H4 (cell line): ENCODE measurements at places on chromosomes 1 and 21.
A peak's percentile ranks its signal among the peaks of the same experiment; 100 is the strongest.

GRCh38 chr1:198156745-198157240 lies at the start of gene NEK7:
Gene NEK7, plus strand, starts transcription at chr1:198156998. Its CDS starts 75,583 bp downstream, at chr1:198232581.
- peak; percentile 75 for DNase-seq

DNA sequence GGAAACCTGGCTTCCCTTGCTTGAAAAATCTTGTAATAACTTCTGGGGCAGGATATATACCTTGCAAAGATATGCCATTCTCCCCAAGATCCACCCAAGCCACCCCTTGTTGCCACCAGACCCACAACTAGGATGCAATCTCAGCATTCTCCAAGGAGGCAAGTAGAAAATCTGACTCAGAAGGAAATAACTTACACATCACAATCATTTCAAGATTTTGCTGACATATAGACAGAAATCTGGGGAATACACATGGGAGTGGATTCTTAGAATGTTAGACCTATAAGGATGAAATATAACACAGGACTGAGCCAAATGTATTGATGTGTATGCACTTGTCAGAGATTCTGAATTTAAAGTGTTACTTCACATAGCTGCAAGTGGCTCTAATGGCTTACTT lies 14.8 kb upstream of the ZDHHC18 start:
- no peak for DNase-seq

DNA sequence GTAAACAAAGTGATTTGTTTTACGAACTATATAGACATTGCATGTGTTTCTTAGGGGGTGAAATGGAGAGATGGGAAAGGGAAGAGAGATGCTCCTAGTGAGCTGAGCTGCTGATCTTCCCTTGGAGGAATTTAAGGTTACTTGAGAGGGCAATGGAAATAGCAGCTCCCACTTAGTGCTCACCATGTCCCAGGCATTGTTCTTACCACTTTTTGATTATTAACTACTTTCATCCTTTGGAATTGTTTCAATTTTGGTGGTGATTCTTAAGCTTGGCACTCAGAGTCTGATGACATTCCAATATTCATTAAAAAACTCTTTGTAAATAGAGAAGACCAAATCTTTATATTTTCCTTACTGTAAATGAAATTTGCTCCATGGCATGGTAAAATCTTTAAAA lies 124.9 kb downstream of the ITSN1 start:
- DNase-seq = no peak

GRCh38 chr1:2193514-2194281 lies 874 bp downstream of the FAAP20 start:
- no peak for DNase-seq

- DNase-seq = no peak
Measured at GRCh38 chr1:34825455-34826091, 32.8 kb downstream of the GJA4 start.

GRCh38 chr21:46636550-46637285 lies 1.2 kb downstream of the PRMT2 start:
- DNase-seq = no peak

- peak; percentile 65 for DNase-seq
Measured at GRCh38 chr1:93964777-93965200, 55.6 kb upstream of the GCLM start.

- no peak for DNase-seq
Measured at GRCh38 chr1:40107290-40107959, 10.4 kb upstream of the PPT1 start.

- peak; percentile 62 for DNase-seq
Measured at GRCh38 chr1:218351391-218352074, 6.4 kb downstream of the TGFB2 start.

GRCh38 chr21:42509244-42509643 lies 4.4 kb upstream of the SLC37A1 start:
- DNase-seq = no peak

DNA sequence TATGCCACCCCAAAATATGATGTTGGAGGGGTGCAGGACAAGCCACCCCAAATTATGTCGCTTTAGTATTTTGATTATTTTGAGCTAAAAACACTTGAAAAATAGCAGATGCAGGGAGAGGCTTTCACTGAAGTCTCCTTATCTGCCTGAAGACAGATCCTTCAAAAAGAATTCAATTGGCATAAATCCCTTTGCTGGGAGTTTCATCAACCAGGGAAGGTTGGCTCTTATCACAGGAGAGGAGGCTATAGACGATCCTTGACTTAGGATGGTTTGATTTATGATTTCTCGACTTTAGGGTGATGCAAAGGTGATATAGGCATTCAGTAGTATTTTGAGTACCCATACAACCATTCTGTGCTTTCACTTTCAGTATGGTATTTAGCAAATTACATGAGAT lies 97.8 kb upstream of the CAMK1G start:
- DNase-seq = no peak

DNA sequence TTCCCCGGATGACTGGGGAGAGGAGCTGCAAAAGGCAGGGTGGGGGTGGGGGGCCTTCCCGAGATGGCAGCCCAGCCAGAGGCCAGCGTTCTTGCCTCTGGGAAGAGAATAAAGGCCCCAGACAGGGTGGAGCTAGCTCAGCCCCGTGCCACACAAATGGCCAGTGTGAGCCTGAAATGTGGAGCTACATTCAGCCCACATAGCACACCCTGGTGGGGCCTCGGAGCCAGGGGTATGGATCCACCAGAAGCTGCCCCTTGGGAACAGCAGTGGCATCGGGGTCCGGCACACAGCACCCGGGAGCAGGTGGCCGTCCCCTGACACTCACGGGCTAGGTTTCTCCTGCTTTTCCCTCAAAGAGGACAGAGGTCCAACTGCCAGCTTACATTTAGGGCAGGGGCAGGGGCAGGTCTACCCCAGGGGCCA lies 93.9 kb downstream of the PDE9A start:
- no peak for DNase-seq

DNA sequence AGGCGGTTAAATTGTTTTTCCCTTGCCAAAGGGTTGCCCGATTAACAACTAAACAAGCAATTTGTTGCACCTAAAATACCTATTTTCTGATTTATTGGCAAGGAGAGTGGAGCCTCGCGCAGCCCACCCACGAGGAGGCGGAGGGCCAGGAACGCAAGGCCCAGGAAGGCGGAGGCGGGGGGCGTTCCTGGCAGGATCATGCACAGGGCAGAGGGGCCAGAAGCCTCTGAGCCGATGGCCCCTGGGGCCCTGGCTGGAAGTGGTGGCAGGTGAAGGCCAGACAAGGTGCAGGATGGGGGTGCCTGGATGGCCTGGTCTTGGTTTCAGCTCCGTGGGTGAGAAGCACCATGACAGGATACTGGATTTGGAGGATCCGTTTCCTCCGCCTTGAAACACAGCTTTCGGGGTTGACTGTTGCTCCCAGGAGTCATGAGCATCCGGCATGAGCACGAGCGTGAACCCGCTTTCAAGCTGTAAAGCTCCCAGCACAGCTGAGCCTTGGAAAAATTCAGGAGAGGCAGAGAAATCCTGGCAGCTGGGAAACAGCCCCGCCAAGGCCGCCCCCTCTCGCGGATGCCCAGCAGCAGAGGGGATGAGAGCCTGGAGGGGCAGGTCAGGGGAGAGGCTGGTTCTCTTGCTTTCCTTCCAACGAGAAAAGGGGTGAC lies 35.0 kb downstream of the AJAP1 start:
- no peak for DNase-seq

- no peak for DNase-seq
Measured at GRCh38 chr1:193192586-193192985, 6.2 kb upstream of the B3GALT2 start.

DNA sequence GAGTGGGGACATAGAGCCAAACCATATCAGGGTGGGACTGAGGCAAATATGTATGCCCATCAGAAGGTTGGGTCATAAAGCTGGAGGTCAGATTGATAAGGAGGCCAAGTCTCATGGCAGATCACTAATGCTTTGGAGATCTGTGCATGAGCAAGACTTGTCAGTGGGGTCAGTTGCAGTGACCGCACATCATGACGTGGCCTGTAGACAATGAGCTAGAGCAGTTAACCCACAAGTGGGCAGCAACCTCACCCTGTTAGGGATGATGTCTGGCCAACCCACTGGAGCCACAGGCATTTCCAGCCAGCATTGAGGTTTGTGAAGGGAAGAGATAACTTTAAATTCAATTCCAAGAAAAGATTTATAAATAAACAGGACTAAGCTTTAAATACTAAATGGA lies 66.7 kb downstream of the XCL1 start:
- peak; percentile 96 for DNase-seq

DNA sequence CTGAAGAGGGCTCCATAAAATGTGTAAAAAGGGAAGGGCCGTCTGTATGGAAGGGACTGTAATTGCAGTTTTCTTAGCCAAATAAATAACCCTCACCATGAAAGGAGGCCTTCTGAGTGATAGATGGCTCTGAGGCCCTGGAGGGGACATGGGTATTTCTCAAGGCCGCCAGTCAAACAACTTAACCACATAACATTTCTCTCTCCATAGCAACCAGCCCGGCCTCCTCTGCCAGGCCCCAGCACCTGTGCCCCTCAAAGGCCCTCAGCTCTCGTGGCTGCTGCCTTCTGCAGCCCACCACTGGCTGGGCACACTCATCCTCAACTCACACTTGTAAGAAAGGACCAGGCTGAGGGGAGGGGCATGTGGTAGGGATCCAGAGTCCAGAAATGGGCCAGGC lies 57.0 kb upstream of the GJB5 start:
- DNase-seq = no peak

GRCh38 chr1:210771131-210771530 lies 362.8 kb downstream of the KCNH1 start:
- no peak for DNase-seq

DNA sequence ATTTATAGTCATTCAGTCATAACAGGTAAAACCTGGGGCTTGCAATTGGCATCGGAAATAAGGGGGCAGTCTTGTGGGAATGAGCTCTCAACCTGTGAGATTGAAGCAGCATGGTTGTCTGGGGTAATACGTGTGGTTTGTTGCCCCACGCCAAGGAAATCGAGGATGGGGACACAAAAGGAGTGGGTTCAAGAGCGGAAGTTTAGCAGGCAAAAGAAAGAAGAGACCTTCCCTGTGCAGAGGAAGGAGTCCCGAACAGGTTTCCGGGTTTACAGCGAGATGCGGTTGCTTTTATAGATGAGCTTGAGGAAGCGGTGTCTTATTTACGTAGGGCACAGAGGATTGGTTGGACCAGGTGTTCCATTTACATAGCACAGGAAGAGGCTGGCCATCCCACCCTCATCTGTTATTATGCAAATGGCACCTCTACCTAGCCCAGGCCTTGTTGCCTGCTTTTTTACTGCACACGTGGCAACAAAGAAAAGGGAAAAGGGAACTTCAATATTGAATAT lies 37.3 kb downstream of the IFNAR1 start:
- DNase-seq = no peak

DNA sequence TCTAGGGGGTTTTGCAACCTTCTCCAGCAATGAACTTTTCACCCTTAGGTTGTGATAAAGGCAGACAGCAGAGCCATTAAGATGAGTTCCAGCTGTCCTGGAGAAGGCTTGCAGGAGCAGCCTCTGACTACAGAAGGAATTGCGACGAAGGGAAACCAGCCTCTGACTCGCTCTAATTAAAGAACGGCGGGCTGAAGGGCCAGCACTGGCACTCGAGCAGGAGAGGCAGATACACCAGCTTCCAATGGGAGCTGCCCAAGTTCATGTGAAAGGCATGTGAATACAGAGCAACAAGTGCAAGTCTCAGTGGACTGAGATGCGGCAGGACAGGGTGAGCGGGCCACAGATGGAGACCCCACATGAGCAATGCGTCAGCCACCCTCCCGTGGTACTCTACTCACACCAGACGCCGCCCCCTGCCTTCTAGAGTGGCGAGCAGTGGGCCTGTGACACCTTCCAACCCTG lies 15.7 kb downstream of the RCC2 start:
- no peak for DNase-seq

DNA sequence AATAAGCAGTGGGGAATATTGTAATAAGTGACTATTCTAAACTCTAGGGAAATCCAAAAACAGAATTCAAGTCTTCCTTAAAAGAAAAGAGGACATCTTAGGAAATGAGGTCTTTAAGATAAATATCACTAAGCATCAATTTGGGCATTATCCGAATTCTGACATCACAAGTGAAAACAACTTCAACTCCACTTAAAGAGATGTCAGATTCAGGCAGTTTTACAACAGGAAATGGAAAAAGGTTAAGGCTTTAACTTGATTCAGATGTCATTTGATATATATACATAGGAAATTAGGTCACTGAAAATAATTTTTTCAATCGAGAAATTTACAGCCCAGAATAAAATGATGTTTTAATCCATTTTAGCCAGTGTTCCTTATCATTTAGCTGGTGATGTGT lies 435.4 kb downstream of the SETD4 start:
- no peak for DNase-seq

DNA sequence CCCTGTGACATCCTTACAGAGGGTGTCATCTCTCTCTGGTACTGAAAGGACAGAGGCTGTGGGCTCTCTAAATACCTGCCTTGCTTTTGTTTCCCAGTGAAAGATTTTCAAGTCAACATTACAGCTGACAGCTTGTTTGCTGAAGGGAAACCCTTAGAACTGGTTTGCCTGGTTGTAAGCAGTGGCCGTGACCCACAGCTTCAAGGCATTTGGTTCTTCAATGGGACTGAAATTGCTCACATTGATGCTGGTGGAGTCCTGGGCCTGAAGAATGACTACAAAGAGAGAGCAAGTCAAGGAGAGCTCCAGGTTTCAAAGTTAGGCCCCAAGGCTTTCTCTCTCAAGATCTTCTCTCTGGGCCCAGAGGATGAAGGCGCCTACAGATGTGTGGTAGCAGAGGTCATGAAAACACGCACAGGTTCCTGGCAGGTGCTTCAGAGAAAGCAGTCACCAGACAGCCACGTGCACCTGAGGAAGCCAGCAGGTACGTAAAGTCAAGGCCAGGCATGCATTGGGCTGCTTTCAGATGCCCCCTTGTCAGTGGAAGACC lies 11.8 kb downstream of the CD101 start:
- DNase-seq = no peak

- DNase-seq = no peak
Measured at GRCh38 chr1:225533238-225533637, 105.4 kb upstream of the LBR start.

DNA sequence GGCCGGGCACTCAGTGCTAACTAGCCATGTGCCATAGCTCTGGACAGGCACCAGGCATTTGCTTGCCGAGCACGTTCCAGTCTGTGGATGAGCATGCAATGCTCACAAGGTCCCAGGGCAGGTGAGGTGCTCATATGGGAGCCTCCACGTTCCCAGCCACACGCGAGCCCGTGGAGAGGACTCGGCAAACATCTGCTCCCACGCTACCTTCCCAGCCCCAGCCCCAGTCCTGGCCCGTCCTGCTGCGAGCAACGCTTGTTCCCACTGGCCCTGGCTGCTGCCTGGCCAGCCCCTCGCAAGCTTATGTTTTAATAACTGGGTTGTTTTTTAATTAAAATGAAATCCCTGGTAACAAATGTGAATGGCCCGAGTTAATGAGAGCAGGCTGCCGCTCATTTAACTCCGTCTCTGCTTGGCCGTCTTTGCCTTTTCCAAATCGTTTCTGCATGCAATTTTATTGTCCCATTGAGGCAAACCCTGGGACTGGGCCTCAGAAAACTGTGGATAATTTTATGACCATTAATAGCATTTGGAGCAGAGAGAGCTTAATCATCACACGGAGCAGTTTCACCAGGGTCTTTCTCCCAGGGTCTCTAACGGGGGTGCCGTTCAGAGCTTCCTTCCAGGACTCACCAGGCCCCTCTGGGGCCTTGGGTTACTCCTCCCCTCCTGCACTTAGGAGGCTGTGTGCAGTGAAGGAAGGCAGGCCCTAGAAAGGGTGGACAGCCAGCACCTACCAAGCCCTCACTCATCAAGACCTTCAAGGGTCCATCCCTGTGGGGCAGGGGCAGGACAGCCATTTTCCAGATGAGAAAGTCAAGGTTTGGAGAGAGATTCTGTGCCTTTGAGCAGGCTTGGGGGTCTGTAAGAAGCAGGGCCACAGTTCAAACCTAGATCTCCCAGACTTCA lies 136.8 kb downstream of the GLIS1 start:
- no peak for DNase-seq

GRCh38 chr1:53390261-53390660 lies 62.4 kb upstream of the LRP8 start:
- no peak for DNase-seq

- DNase-seq = no peak
Measured at GRCh38 chr21:28938726-28939125, 54.0 kb downstream of the LTN1 start.
